ENCODE measurements at places on chromosomes 12 and 14.

GRCh38 chr14:105711841-105712460 lies 185.6 kb downstream of the TMEM121 start:
- DNase-seq, result no peak

- no peak for DNase-seq
Measured at GRCh38 chr12:23948291-23948690, 1.2 kb downstream of the SOX5 start.

GRCh38 chr14:55249423-55249822 lies 21.8 kb upstream of the FBXO34 start:
- DNase-seq, result no peak

- DNase-seq, result no peak
Measured at GRCh38 chr12:74408601-74409166, 129.0 kb upstream of the ATXN7L3B start.

GRCh38 chr12:30840715-30841114 lies 85.8 kb upstream of the TSPAN11 start:
- no peak for DNase-seq

DNA sequence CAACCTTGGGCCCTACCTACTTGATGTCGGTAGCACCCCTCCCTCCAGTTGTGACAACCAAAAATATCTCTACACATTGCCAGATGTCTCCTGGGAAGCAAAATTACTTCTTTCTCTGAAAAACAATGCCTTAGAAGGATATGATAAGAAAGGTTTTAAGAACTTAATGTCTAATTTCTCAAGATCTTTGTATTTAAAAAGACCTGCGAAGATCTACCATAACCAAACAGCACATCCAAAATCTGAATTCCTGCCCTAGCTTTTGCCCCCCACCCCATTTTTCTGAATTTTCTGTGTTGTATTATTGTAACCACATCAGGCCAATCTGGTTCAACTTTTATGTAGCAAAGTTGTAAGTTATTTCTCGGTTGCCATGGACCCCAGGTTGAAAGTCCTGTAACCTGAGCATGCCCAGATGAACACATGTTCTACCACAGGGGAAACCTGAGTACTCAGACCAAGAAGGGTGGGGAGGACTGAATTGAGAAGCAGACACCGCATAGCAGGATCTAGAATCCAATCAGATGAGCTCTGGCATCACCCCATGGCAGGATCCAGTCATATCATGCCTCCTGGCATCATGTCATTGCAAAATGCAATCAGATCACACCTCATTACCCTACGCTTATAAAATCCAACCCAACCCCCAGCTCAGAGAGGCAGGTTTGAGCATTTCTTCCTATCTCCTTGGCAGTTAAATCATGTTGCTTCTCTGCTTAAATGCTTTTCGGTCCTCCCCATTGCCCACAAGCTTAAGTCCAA lies 8.7 kb downstream of the TMEM253 start:
- no peak for DNase-seq

DNA sequence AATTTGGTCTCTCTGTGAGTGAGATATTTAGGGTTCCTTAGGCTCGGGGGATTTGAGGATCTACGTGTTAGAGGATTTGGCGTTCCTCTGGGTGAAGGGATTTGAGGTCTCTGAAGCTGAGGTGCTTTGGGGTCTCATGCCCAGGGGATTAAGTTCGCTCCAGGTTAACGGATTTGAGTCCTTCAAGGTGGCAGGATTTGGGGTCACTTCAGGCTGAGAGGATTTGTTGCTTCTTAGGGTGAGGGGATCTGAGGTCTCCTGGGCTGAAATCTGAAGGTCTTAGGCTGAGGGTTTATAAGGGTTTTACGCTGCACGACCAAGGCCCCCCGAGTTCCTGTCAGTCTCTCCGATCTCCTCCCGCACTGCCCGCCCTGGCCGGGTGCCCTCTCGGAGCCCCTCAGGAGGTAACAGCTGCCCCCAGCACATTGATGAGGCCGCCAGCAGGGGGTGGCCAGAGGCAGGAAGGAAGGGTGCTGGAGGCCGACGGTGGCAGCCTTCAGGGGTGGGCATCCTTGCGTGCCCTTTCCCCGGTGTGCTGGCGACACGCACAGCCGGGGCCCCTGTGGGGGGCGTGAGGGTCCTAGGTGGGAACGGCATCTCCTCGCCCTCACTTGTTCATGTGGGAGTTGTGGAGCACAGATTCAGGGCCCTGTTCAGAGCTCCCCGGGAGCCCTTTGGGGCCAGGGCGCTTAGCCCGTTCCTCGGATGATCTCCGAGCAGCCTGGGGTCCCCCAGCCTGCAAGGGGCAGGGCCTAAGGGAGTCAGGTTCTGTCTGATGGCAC lies 14.3 kb downstream of the CEP170B start:
- DNase-seq, result no peak

DNA sequence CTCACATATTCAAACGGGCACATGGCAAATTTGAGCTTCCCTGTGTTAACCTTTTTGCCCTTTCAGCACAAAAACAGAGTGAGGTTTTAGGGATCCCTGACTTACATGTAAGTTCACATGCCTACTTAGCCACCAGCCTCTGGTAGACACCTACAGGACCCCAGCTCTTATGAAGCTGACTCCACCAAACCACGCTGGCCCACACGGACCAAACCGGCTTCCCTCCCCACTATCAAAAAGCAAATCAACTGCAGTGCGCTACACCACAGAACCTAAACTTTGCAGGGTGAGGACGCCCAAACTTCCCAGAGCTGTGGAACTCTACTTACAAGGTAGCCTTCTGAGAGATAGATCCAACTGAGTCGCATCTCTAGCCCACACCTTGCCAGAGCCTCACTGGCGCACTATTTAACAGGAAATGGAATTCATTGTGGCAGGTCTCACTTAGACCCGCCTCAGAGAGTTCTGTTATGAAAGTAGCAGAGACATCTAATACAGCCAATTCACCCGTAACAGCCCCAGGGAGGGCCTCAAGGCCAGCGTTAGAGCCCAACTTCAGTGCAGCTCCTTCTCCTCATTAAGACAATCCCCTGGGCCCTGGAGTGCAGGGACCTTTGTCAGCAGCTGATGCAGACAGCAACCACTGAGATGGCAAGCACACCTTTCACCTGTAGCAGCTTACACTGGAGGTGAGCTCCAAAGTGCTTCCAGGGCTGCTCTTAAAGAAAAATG lies 49.2 kb downstream of the SH2B3 start:
- DNase-seq, result no peak
